ENCODE measurements at places on chromosomes 16 and 17. TPM values are rescaled to one million over a fixed set of nuclear protein-coding genes. Genes with fewer than 3 reads are reported as not detected.

- no peak for DNase-seq
Observed at GRCh38 chr16:58034774-58035173, 9.2 kb downstream of the MMP15 start.

METRN gene
- total RNA-seq, result 44.5 TPM

DNA sequence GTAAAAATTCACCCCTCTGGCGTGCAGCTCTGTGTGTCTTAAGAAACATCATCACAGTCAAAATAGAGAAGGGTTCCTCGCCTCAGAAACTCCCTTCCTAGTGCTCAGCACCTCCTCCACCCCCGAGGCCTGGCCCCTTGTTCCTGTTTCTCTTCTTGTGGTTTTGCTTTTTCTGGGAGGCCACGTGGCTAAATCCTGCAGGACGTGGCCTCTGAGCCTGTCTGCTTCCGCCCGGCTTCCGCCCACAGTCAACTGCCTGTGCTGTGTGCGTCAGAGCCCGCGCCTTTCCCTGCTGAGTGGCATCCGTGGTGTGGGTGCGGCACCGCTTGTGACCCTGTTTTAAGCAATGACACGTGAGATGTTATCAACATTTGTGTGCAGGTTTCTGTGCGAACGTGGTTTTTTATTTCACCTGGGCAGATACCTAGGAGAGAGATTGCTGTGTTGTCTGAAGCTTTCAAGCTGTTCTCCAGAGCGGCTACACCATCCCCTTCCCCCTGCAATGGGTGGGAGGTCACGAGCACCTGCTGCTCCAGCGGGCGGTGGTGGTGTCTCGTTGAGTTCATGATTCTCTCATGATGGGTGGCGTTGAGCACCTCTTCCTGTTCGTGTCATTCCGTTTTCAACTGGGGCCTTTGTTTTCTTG lies 21.7 kb downstream of the ACSF3 start:
- DNase-seq, result peak; percentile 40

DNA sequence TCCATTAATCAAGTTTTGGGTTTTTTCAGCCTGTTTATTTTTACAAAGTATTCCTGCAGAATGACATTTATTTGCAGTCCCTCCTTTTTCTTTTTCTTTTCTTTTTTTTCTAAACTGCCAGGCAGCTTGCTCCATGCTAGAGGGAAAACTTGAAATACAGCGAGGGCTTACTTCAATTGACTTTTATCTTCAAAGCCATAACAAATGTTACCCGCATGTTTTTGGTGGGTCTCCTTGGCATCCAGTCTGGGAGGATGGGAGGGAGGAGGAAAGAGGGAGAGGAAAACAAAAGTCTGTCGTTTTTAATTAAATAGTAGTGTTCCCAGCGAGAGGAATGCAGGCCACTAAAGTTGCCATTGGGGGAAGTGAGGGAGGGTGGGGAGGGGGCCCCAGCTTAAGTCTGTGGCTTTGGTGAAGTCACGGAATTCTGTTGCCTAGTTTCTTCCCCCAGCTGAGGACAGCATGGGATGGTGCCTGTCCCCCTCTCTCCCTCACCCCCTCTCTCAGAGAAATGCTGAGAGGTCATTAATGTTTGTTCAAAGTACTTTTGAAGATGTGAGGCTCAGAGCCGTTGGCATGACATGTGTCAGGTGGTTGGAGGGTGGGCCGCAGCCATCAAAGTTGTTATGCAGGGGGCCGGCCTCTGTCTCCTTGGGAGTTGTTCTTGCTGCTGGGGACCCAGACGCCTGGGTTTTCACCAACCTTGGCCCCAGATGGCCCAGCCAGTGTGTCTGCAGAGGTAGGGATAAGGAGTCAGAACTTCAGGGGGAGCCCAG lies 2.9 kb downstream of the NKD1 start:
- no peak for DNase-seq

- DNase-seq, result peak; percentile 50
Observed at GRCh38 chr17:19338031-19338990, 24.2 kb downstream of the B9D1 start.

CHST5 gene
- under 0.01 TPM for total RNA-seq

DNA sequence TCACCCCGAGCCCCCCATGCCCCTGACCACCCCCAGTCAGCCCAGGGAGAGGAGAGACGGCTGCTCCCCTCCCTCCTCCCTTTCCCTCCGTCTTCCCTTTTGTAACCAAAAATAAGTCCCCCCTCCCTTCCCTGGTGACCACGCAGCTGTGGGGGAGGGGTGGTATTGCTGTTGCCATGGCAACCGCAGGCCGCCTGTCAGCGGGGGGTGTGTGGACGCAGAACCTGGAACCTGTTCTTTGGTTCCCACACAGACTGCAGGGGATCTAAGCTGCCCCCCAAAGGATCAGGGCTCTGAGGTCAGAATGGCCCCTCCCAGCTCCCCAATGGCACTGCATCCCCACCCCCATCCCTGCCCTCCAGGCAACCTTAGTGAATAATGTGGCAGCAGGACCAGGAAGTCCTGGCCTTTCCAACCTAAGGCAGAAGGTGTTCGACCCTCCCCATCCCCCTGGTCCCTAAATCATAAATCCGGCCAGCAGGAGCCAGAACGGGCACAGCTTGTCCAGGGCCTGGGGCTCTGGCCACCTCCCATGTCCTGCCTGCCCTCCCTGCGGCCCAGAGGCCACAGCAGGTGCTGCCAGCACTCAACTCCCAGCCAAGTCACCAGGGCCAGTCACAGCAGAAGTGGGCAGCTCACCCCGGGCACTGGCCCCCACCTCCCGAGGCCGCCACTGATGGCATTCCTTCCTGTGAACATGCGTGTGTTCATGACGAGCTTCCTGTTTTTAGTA lies 12.0 kb downstream of the CA4 start:
- no peak for DNase-seq

- DNase-seq, result no peak
Observed at GRCh38 chr17:54426296-54426886, 474.3 kb upstream of the TOM1L1 start.

RNF43 gene
- total RNA-seq, result not detected

DNA sequence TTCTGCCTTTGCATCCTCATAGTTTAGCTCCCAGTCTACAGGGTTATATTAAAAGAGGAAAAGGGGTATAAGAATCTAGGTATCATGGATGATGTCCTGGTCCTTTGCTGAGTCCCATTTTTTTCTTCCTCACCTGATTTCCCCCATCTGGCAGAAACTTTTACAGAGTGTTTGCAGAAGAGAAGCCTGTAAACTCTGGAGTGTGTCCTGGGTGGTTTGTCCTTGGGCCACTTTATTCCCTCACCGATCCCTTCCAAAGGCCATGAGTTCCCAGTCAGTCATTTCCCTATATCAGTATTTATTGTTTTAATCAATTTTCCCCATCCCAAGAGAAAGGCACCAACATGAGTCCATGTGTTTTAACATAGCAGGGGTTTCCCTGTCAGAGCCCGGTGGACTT lies 638.2 kb downstream of the WWOX start:
- DNase-seq, result no peak

- no peak for DNase-seq
Observed at GRCh38 chr17:8155996-8156245, 3.7 kb upstream of the PER1 start.

TP53TG3 gene
- not detected for total RNA-seq

- no peak for DNase-seq
Observed at GRCh38 chr17:50110591-50111349, 15.6 kb downstream of the PDK2 start.

LYZL6 gene
- total RNA-seq, result not detected

TSC2 gene
- 69.9 TPM for total RNA-seq

DNA sequence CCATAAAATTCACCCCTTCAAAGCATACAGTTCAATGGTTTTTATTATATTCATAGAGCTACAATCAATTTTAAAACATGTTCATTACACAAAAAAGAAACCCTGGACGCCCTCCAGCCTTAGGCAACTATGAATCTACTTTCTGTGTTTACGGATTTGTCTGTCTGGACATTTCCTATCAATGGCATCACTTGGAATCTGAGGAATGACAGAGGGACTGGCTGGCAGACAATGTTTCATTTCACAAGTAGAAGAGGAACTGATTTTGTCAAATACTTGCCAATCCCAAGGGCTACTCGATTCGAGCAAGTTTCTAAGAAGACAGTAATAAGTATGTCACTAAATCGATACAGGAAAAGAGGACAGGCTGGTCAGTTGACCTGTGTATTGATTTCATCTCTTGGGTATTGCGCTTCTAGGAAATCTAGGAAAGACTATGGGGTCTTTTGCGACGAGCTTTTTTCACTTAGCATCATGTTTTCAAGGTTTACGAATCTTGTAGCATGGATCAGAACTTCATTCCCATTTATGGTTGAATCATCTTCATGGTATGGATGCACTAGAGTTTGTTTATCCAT lies 56.6 kb downstream of the RGS9 start:
- no peak for DNase-seq

DNA sequence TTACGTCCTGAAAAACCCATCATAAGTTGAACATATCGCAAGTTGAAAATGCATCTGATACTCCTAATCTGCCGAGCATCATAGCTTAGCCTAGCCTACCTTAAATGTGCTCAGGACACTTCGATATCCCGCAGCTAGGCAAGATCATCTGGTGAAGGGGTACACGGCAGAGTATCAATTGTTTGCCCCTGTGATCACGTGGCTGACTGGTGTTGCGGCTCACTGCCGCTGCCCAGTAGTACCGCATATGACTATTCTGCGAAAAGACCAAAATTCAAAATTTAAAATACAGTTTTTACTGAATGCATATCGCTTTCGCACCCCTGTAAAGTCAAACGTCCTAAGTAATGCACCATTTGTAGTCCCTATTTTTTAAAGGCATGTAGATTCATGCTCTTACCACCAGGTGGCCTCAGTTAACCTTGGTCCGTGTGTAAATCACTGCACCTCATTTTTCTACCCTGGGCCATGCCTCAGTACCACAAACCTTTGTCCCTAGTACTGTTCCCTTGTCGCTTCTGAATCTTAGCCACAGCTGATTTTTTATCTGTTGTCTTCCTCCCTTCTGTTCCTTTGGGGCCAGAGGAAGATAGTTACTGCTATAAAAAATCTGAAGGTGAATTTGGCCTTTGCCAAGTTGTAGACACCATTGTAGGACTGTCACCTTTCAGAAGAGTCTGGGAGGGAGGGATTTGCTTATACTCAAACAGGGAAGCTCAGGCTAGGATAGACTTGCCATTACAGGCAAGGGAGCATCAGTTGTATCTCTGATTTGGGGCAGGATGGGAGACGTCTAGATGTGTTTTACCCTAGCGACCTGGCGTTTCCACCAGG lies 34.4 kb downstream of the WWP2 start:
- DNase-seq, result peak; percentile 80

DNA sequence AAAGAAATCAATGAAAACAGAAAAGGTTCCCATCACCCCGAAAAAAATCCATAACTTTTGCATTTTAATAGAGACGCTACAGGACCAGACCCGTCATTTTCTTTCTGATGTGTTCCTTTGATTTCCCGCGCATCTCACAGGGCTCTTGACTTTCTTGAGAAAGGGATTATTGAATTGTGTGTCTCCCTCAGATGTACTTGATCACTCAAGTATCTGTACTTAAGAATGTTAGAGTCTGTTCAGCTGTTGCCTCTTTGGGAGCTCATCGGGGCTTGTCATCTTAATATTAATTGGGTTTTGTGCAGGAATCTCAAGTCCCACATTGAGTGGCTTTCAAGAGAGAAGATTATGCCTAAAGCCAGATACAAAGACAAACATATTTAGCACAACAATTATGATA lies 606.4 kb upstream of the SALL1 start:
- DNase-seq, result no peak

TMC7 gene
- 0.32 TPM for total RNA-seq

Data from fibroblast of villous mesenchyme (primary cell).